ENCODE measurements at places on chromosomes 12 and 14.

GRCh38 chr12:29320295-29321085 lies 60.5 kb downstream of the ERGIC2 start:
- no peak for DNase-seq

DNA sequence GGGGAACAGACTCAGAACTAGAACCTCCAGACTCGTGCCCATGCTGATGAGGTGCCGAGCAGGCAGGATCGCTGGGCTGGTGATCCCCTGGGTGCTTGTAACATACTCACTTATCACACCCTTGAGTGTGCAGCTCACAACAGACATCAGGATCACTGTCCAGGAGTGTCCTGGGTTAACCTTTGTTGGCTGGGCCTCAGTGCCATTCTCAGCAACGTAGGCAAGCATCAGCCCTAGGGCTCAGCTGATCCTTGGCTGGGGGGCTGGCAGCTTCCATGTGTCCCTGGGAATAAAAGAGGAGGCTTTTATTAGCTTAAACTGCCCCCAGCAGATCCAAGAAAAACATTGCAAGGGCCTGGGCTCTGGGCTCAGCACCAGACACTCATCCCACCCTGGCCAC lies 1.6 kb downstream of the TMEM229B start:
- DNase-seq, result no peak

- no peak for DNase-seq
Observed at GRCh38 chr14:54686219-54686870, 119.4 kb downstream of the SAMD4A start.

GRCh38 chr12:27807063-27807703 lies 27.1 kb upstream of the MANSC4 start:
- no peak for DNase-seq

GRCh38 chr12:47698055-47698454 lies 7.8 kb downstream of the RPAP3 start:
- DNase-seq, result no peak

DNA sequence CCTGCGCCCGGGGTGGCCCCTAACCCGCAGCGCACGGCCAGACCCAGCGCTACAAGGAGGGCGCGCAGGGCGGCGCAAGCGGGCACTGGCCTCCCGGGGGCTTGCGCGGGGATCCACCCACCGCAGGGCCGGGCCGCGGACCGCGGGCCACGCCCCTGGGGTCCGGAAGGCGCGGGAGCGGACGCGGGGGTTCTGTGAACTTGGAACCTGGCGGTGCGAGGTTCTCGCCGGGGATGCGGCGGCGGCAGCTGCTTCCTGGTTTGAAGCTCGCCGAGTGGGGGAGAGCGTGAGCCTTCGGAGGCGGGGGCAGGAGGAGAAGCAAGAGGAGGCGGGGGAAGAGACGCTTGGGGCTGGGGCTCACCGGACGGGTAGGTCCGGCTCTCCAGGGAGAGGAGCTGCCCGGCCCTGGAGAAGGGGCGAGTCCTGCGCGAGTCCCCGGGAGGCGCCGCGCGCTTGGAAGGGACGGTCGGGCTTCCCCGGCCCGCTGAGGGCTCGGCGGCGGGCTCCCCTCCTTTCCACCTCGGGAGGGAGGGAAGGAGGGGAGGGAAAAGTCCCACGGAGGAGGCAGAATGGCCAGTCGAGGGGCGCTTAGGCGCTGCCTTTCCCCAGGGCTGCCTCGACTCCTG lies at the start of gene PRKCH:
TSS of gene PRKCH (plus strand) at position 195 of the 626 bp plus-strand sequence. CDS start 523 bp downstream, outside the sequence.
- DNase-seq, result peak; percentile 73

GRCh38 chr12:108975024-108975593 lies 45.8 kb downstream of the SVOP start:
- DNase-seq, result no peak
